Right renal pelvis (tissue), 4 donors: ENCODE measurements at places on chromosomes 3 and 15. TPM values are rescaled to one million over a fixed set of nuclear protein-coding genes. Genes with fewer than 3 reads are reported as not detected.

Gene ACOX2
- 39.8 TPM for polyA plus RNA-seq

Gene CHST13
- 3.7 TPM for polyA plus RNA-seq

Gene IL16
- polyA plus RNA-seq = 5.1 TPM

Gene FSIP1
- 1.9 TPM for polyA plus RNA-seq

Gene SLITRK3
- polyA plus RNA-seq = 1.2 TPM

Gene RLBP1
- polyA plus RNA-seq = not detected

Gene ZNF654
- 24.1 TPM for polyA plus RNA-seq

Gene FBLN2
- 30.8 TPM for polyA plus RNA-seq

Gene REC114
- not detected for polyA plus RNA-seq

Gene GOLGA8T
- polyA plus RNA-seq = 0.20 TPM

Gene NR2E3
- 0.59 TPM for polyA plus RNA-seq

Gene THRB
- 27.7 TPM for polyA plus RNA-seq

Gene DLL4
- 10.0 TPM for polyA plus RNA-seq

Gene TMEM115
- 37.8 TPM for polyA plus RNA-seq

Gene IL17RB
- polyA plus RNA-seq = 14.6 TPM

Gene CHRNA5
- polyA plus RNA-seq = 11.1 TPM

Gene RBP2
- polyA plus RNA-seq = 0.40 TPM

Gene PGBD4
- polyA plus RNA-seq = 1.5 TPM

Gene CLDN16
- 45.0 TPM for polyA plus RNA-seq

Gene THSD4
- 45.9 TPM for polyA plus RNA-seq

Gene RAB7A
- 296 TPM for polyA plus RNA-seq

Gene MNS1
- polyA plus RNA-seq = 24.1 TPM

Gene PLAAT1
- polyA plus RNA-seq = 3.1 TPM

Gene TEX55
- polyA plus RNA-seq = not detected

Gene CDC25A
- polyA plus RNA-seq = 10.3 TPM

Gene SPCS1
- 166 TPM for polyA plus RNA-seq

Gene MYO5C
- 19.0 TPM for polyA plus RNA-seq

Gene PRICKLE2
- 17.4 TPM for polyA plus RNA-seq

Gene LRRC3B
- 1.5 TPM for polyA plus RNA-seq

Gene EFCC1
- polyA plus RNA-seq = 2.9 TPM

Gene TMCO5A
- not detected for polyA plus RNA-seq

Gene RAF1
- polyA plus RNA-seq = 110 TPM

Gene ZNF501
- polyA plus RNA-seq = 11.5 TPM

Gene C3orf80
- polyA plus RNA-seq = 0.34 TPM

Gene SPTBN5
- polyA plus RNA-seq = 3.0 TPM

Gene SLC6A11
- not detected for polyA plus RNA-seq
